Caudate nucleus (tissue), 63 donors: ENCODE measurements at places on chromosomes 11 and 22.

DNA sequence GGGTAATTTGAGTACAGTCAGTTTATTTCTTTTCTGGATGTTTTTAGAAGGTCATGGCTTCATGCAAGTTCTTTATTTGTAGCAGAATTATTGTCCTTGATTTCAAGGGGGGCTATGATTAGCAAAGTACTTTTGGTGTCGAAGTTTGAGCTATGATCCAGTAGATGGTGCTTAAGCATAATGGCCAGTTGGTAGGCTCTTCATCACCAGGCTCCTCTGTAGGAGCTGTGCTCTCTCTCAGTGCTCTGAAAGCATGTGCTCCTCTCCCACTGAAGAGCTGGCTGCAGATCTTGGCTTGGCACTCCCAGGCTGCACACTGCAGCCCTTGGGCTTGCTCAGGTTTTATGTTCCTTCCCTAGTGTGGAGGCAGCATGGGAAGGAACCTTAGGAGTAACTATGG lies 852.7 kb downstream of the LUZP2 start:
- no peak for DNase-seq

- DNase-seq = no peak
Observed at GRCh38 chr22:48464246-48464645, 1363.4 kb downstream of the BRD1 start.

- no peak for DNase-seq
Observed at GRCh38 chr11:127412722-127413380, 412.3 kb upstream of the KIRREL3 start.

DNA sequence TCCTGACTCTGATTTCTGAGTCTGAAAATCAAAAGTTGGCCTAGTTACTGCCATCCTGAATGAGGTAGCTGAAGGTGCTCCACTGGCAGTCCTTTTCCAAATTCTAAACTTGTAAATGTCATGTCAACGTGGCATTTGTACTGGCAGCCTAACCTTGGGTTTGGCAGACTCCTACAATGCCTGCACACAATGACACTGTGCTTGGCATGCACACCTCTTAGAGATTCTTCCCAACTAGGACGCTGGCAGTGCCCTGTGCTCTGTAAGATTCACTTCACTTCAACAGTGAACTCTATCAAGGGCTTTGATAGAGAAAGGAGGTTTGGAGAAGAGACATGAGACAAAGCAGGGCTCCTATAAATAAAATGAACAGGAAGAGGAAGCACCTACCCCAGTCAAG lies 21.9 kb upstream of the PPP2R1B start:
- DNase-seq = no peak

GRCh38 chr11:71153005-71153390 lies 99.4 kb downstream of the SHANK2 start:
- no peak for DNase-seq

- no peak for DNase-seq
Observed at GRCh38 chr11:111115890-111116289, 129.6 kb upstream of the POU2AF2 start.

GRCh38 chr11:64918017-64918416 lies 1.0 kb upstream of the ATG2A start:
- no peak for DNase-seq
